ENCODE measurements at places on chromosomes 16 and 17.
A peak's percentile ranks its signal among the peaks of the same experiment; 100 is the strongest.

GRCh38 chr17:64608571-64608981 lies 53.5 kb downstream of the SMURF2 start:
- no peak for DNase-seq

DNA sequence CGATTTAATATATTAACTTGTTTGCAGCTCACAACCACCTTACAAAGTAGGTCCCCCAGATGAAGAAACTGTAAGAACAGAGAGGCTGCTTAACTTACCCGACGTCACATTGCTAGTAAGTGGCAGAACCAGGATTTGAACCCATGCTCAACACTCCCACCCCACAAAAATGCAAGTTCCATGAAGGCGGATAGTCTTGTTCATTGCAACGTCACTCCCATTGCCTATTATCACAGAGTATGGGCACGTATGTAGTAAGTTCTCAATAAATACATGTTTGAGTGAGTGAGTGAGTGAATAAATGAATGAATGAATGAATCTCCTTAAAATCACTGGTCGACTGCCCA lies 1.1 kb downstream of the USP31 start:
- DNase-seq = no peak

GRCh38 chr16:988471-989353 lies 7.1 kb downstream of the SOX8 start:
- no peak for DNase-seq

DNA sequence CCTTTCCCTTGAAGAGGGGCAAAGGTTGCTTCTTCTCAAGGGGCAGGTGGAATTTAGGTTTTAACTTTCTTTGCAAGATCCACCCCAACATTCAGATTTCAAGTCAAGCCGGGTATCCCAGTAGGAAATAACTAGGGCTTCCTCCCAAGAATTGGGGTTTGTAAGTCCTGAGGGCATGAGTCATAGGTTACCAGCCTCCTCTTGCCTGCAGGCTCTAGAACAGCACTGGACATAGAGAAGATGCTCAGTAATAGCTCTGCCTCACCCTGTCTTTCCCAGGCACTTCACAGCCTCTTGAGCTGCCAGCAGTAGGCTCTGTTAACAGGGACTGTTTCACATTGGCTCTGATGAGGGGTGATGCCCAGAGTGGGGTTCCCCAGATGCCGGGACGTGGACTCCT lies 35.8 kb upstream of the ZFP90 start:
- no peak for DNase-seq

DNA sequence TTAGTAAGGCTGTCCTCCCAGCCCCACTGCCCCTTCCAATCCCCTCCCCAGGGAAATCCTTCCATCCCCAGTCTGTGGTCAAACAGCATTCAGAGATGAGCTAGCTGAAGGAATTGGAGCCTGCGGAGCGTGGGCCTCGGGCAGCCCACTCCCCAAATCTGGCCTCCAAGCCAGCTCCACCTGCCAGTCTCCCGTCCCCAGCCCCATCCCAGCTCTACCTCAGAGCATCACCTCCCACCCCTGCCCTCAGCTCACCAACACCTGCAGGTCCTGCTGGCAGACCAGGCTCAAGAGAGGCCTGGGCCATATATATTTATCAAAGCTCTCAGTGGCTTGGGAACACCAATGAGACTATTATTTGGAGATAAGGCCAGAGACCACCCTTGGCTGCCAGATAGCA lies 5.2 kb upstream of the SPPL2C start:
- DNase-seq = no peak

GRCh38 chr17:56298846-56299245 lies 145.6 kb downstream of the ANKFN1 start:
- no peak for DNase-seq

DNA sequence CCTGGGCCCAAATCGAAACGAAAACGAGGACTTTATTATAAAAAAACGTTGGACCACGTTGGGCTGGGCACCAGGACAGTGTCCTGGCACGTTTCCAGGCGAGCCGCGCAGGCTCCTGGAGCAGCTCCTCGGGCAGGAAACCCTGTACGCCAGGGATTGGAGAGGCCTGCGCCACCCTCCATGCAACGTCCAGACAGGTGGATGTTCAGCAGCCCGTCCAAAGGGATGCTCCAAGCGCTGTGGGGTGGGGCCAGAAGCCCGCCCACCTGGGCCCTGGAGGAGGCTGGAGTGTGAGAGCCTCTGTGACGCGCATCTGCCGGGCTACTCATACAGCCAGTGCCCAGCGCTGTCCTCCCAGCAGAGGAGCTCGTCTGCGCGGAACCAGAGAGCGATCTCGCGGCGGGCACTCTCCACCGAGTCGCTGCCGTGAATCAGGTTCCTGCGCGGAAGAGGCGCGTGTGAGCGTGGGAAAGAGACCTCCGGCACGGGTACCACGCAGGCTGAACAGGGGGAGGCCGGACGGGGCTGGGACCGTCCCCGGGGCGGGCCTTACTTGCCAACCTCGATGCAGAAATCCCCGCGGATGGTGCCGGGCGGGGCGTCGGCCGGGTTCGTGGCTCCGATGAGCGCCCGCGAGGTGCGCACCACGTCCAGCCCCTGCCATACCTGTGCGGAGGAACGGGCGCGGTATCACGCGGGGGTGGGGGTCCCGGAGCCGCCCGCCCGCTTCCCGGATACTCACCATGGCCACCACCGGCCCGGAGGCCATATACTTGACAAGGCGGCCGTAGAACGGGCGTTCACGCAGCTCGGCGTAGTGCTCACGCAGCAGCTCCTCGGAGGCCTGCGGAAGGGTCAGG lies 785 bp downstream of the NME3 start:
- DNase-seq = peak; percentile 69

GRCh38 chr17:42271006-42271778 lies 5.0 kb downstream of the STAT5B start:
- DNase-seq = no peak

DNA sequence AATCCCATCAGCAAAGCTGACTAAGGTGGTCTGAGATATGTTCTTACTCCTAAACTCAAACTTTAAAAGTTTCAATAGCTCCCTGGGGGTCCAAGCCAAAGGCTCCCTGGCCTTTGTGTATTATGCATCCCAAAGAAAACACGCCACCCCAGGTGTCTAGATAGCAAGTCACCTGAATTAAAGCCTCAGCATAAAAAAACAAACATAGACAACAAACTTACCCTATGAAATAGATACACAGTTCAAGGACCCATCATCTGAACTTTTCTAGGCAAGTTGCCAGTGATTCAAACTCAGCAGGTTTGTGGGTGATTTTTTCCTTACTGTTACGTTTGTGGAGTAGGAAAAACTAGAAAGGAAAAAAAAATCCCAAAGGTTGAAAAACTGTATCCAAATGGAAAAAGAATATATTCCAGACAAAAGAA lies 12.5 kb downstream of the CMTM3 start:
- no peak for DNase-seq

- DNase-seq = no peak
These were observed 8.2 kb downstream of the CAVIN1 start for GRCh38 chr17:42414704-42415409.
